ENCODE measurements at places on chromosomes 1 and 21.
A peak's percentile ranks its signal among the peaks of the same experiment; 100 is the strongest.

DNA sequence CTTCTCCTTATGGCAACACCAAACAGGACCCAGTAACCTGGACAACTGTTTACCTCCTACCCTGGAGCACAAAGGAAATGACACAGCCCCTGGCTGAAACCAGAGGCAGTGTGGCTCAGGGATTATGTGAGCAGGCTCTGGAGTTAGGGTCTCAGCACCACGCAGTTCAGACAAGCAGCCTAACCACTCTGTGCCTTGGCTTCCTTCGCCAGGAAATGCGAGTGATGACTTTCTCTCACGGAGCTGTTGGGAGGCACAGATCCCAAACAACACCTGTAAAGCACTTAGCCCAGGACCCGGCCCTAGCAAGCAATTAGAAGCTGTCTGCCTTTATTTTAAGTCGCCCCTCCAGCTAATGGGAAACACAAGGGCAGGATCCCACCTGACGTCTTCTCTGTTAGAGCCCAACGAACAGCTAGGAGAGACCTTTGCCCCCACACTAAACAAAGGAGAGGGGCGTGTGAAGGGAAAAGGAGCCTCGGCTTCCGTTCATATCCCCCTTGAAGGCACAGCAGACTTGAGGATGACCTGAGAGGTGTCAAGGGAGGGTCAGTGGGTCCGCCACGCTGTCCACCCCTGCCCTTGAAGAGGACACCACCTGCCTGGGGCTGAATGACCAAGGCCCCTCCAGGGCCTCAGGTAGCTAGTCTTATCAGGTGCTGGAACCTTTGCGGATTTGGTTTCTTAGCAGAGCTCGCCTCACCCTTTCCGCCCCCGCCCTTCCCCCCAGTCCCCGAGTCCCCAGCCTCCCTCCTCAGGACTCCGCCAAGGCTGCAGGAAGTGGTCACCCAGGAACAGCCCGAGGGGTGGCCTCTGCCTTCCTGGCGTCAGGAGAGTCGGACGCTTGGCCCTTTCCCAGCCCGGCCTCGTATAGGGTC is 860 bp downstream of the TMEM63A start:
- peak; percentile 49 for DNase-seq

- no peak for DNase-seq
Observed at GRCh38 chr1:56710646-56711045, 65.5 kb downstream of the PRKAA2 start.

DNA sequence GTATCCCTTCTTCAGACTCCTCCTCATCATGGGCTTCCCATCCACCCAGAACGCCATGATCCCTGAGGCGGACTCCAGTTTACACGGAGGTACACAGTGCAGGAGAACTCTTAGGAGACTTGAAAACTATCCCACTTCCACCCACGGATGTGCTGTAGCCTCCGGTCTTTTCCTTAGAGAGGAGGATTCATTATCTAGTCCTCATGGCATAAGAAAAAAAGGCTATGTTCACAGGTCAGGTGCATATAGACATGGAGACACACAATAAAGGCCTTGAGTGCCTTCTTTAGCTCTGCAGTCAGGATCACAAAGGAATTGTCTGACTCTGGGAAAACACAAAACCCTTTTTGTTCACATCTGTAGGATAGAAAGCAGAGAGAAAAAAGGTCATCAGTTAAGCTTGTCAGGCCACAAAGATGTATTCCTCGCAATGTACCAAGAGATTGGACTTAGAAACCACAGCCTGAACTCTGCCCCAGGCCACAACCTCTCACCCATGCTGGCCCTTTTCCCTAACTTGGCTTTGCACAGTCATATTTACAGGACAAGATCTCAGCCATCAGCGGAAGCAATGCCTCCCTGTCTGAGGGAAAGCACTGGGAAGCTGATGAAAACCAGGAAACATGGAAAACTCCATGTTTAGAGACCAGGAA is 9.0 kb downstream of the CRP start:
- no peak for DNase-seq

DNA sequence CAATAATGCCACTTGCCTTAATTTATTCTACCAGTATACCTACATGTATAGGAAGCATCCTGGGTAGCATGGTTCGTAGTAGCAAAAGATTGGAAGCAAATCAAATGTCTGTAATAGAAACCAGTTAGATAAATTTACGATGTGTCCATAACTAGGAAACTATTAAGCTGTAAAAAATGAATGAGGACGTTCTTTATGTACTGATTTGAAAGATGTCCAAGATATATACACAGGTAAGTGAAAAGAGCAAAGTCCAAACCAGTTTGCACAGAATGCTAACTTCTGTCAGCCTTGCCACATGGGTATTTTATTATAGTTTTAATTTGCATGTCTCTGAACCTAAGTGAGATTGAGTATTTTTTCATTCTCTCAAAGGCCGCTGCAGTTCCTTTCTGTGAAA is 251.8 kb upstream of the IRF2BP2 start:
- DNase-seq: no peak

DNA sequence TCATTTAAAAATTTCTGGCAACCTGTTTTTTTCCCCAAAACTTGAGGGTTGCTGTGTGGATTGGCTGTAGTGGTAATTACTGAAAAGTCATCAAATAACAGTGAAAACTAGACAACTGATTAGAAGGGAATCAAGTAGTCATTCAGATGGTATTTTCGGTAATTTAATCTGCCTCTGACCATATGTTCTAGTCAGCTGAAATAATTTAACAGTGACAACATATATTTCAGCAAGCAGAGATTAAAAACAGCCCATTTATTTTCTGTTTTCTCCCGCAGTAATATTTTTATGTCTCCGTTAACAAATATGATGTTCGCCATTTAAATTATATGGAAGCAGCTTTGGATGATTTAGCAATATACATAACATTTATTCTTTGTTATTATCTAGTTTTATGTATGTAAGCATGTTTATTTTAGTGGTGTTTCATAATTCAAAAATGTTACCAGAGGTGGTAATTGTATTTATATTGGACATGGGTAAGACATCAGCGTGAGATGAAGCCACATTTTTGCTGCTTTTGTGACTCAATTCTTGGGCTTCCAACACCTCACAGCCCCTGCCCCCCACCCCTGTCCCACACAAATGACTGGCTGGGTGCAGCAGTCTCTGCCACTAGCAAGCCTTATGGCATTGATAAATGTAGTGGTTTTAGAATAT is 104.4 kb downstream of the GALNT2 start:
- DNase-seq: no peak

DNA sequence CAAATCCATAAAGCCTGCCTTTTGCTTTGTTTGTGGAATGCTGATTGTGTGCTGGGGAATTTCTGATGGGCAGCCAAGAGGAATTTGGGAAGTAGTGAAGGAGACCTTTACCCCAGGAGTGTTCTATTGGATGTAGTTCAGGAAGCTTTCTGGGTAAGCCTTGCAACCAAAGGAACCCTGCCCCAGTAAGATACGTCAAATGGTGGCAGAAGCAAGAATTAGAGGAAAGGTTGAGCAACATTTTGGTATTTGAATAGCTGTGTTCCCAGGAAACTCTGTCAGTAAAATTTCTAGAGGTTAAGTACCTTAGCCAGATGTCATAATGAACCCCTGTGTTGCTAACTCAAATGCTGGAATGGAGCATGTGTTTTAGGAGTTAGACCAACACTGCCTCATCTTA is 6.4 kb downstream of the MGST3 start:
- no peak for DNase-seq

DNA sequence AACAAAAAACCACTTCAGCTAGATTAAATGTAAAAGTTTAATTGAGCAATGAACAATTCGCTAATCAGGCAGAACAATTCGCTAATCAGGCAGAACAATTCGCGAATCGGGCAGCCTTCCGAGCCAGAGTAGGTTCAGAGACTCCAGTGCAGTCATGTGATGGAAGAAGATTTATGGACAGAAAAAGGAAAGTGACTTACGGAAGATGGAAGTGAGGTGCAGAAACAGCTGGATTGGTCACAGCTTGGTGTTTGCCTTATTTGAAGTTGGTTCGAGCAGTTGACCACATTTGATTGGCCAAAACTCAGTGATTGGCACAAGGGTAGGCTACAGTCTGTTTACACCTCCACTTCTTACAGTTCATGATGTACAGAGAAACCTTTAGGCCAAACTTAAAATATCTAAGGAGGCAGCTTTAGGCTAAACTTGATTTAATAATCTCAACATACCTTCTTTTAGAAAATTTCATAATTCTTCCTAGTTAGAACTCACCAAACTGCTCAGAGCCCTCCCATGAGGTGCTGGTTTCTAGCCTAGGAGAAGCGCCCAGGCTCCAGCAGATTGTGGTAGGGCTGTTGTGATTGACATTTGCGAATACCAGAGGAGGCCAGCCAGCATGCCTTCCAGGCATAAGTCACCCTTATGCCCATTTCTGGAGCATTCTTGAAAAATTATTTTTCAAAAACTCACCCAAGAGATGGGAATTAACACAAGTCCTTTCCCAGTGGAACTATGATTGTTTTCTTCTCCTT is 22.8 kb upstream of the KCNC4 start:
- DNase-seq: no peak

GRCh38 chr1:197170538-197170937 is 24.1 kb upstream of the ASPM start:
- DNase-seq: no peak

GRCh38 chr1:191206513-191207207 is 729.0 kb upstream of the BRINP3 start:
- DNase-seq: no peak

- no peak for DNase-seq
Observed at GRCh38 chr1:86228546-86228945, 72.0 kb upstream of the COL24A1 start.

DNA sequence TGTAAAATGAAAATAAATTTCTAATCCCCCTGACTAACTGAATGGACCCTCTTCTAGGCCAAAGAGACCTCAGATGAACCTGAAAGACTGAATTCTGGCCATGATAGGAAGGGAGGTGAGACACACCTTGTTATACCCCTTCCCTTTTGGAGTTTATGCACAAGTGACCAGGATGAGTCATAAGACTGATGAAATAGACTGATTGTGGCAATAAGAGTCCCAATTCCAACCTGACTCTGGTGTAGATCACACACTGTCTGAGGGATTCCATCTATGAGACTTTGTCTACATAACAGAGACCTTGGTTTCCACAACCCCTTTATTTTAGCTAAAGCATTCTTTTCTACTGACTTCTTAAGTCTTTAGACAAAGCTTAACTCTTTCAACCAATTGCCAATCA is 13.5 kb upstream of the OR2G2 start:
- DNase-seq: no peak

DNA sequence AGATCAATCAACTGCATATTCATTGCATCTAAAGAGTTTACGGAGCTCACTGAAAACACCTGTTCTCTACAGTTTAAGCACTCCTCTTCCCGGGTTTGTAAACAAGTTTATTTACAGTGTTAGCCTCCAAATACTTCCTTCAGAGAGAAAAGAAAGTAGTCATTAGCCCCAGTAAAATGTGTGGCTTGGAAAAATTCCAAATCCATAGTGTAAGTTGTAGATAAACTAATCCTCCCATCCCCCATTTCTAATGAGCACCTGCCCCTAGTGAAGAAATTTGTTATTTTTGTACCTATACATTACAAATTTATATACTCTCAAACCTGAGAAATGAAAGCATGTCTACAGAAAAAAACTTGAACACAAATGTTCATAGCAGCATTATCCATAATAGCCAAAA is 21.9 kb downstream of the PUM1 start:
- DNase-seq: no peak

DNA sequence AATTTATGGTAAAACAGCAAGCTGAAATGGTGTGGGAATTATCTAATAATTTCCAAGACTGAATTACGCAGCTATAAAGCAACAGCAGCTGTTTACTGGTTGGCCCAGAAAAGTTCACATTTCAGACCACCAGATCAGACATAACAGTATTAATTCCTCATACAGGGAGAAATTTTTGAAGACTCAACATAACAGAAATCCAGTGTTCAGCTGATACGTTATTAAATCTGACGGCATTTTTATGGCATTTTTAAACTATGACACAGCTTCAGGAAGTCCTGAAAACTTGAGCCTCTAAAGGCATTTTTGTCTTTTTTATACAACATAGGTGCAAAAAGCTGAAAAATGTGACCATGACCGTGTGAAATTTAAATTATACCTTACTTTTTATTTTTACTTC is 91.2 kb downstream of the APP start:
- no peak for DNase-seq

- no peak for DNase-seq
Observed at GRCh38 chr1:223513309-223513708, 120.1 kb downstream of the CCDC185 start.

DNA sequence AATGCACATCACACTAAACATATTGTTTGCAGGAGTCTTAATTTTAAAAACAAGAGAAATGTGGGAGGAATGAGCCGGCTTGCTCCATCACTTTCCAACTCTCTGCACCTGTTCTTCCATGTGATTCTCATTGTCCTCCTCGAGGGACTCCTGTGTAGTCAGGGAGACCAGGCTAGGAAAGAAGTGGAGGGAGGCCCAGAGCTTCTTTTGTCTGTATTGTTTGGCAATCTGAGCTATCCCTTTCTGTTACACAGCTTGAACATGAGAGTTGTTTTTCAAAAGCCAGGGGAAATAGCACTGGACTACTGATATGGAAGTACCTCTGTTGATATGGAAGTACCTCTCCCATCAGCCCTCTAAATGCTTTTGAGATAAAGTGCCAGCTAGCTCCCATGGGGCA is 18.8 kb upstream of the LRRC8D start:
- no peak for DNase-seq
